ENCODE measurements at places on chromosomes 13 and 19.
A peak's percentile ranks its signal among the peaks of the same experiment; 100 is the strongest.

GRCh38 chr19:3665681-3666544 is 34.4 kb downstream of the PIP5K1C start:
- peak; percentile 36 for DNase-seq

DNA sequence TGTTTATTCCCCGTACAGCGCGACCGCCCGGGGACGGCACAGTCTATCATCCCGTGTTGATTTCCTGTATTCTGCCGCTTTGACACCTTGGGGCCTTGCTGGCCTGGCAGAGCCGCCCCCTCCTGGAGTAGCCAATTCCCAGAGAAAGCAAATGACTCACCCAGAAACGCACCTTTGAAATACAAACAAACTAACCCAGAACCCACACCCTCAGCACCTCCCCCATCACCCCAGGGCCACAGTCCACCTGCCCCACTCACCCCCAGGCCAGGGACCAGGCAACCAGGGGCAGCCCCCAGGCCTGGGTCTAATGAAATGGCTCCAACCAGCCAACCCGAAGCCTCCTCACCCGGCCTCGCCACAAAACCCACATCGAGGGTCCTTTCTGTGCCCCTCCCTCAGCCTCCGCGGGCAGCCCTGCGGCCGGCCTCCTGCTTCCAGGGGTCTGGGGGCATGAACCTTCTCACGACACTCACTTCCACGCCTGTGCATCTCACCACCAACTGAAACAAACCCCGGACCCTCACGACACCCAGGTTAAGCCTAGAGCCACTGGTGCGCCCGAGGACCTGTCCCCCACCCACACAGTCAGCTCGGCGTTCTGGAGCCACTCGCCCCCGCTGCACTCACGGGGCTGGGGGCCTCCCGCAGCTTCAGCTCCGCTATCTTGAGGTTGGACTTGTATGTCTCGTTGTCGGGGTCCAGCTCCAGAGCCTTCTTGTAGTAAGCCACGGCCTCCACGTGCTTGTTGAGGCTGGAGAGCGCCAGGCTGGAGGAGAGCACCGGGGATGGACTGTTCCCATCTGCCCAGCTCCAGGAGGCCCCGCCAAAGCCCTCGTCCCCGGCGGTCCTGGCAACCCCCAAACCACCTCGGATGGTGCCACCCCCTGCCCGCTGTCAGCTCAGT is 20.9 kb downstream of the SGTA start:
- DNase-seq, result no peak

DNA sequence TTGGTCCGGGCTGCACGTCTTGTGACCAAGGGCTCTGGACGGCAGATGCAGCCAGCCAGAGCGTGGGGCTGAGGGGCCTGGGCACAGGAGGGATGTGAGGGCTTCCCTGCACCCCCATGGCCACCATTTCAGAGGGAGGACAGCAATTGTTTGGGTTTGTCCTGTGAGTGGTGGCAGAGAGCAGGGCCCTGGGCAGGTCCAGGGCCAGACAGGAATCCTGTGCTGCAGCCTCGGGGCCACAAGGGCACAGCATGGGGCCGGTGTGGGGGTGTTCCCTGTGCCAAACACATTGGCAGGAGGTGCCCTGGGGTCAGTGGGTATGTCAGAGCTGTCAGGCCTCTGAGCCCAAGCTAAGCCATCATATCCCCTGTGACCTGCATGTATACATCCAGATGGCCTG is 32.2 kb downstream of the WTIP start:
- DNase-seq, result no peak

DNA sequence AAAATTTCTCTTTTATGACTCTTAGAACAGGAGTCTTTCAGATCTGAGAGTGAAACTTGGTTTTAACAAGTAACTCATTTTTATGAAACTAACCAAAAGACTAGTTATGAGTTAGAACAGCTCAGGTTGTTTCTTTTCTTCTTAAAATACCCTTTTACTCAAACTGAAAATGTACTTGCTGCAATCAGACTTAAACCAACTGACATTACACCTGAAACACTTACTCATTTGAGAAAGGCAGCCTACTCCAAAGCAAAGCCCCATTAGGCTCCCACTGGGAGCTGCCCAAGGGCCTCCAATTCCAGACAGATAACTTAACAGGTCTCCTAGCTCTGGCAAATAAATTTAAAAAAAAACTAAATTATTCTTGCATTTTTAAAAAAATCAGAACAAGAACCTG is 3.6 kb downstream of the FOXO1 start:
- no peak for DNase-seq

- no peak for DNase-seq
Measured at GRCh38 chr13:25529425-25529824, 157.7 kb downstream of the ATP8A2 start.

DNA sequence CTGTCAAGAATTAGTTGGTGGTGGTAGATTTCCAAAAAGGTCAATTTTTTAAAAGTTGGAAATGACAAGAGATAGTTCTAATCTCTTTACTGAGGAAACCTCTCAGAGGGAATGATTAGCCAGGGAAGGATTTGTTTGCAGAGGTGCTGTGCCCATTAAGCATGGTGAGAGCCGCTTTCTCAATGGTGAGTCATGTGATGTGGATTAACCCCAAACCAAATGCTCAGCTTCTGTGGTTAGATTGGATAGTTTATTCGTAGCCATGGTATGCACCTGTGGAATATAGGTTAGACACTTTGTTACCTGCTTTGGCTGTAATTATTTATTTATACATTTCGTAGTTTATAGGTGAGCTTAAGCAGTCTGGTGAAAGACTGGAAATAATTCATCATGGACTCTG is 7.1 kb downstream of the HNRNPM start:
- no peak for DNase-seq

DNA sequence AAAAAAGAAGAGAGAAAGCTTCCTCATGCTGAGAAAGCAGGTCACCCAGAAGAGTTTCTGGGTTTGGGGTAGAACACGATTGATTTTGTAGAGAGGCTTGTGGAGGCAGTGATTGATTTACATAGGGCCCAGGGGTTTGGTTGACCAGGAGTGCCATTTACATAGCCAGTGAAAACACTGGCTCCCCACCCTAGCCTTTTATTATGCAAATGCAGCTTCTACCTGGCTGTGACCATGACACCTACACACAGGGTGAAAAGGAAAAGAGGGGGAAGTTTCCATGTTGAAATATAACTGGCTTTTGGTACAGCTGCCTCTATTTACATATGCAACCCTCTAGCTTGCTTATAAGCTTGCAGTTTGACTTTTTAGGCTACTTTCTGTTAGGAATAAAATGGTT is 62.0 kb downstream of the ZNF100 start:
- no peak for DNase-seq

DNA sequence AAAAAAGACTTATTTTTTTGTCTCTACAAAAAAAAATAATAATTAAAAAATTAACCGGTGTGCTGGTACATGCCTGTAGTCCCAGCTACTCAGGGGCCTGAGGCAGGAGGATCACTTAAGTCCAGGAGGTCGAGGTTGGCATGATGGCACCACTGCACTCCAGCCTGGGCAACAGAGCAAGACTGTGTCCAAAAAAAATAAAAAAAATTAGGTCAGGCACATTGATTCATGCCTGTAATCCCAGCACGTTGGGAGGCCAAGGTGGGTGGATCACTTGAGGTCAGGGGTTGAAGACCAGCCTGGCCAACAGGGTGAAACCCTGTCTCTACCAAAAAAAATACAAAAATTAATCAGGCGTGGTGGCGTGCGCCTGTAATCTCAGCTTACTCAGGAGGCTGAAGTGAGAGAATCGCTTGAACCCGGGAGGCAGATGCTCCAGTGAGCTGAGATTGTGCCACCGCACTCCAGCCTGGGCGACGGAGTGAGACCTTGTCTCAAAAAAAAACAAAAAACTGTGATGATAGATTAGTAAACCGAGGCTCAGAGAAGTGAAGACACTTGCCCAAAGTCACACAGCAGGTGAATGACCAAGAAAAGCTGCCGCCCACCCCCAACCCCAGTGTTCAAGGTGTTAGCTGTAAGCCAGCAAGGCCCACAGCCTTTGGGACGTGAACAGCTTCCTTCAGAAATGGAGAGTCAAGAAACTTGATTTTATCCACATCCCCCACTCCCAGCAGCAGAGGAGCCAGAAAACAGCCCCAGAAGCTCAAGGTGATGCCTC is 9.4 kb downstream of the RNU6-9 start:
- no peak for DNase-seq

DNA sequence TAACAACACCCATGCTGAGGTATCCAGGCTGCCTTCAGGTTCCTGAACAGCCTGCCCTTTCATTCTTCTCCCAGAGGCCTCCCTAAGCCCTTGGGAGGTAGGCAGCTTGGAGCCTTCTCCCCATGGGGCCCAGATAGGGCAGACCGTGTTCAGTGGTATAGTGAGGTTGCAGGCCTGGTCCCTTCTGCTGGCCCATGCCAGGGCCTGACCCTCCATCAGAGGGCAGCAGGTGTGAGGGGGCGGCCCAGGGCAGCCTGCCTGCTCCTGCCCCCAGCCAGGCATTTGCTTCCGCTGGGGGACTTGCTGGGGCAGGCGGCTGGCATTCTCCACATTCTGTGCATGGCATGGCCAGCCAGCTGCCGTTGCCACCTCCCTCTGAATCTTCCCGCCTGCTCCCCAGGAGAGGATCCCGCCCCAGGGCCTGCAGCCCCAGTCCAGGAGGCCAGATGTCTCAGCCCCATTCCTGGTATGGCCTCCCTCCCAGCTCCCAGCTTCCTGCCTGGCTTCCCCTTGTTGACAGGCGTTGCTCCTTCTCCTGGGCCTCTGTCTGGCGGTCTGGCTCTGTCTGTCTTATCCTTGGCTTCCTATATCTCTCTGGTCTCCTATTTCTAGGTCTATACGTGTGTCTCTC is 8.9 kb downstream of the CIC start:
- no peak for DNase-seq

GRCh38 chr19:18883526-18884304 is 12.2 kb downstream of the CERS1 start:
- no peak for DNase-seq

DNA sequence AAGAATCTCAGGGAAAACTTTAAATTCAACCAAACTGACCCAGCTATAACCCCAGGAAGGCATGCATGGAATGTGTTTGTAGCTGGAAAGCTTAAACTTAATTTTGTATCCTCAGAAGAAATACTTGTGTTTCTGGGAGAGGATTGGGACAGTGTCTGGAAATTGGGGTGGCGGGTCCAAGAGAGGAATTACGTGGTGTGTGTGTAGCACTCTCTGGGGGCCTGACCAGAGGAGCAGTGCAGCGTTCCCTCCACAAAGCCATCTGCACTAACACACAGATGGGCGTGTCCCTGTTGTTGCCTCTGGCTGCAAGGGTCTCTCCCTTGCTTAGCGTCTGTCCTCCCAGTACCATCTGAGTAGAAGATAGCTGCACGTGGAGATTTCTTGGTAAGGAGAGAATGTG is 6.4 kb downstream of the GARRE1 start:
- no peak for DNase-seq

DNA sequence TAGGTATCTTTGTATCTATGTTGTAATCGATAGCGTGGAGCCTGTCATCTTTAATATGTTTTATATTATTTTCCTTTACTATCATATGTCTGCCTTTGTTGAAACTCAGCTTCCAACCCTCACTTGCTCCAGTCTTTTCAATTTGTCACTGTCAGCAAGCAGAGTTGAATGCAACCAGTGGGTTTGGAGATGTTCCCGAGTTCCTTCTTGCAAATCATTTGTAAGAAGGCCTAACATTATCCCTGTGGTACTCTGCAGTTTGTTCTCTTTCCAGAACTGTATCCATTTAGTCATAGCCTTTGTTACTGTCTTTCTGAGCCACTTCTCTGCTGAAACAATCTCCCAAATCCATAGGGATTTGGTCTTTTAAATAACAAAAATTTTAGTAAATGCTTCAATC is 41.8 kb downstream of the RNASEH2B start:
- no peak for DNase-seq

GRCh38 chr13:39767791-39768517 is 112.5 kb downstream of the COG6 start:
- no peak for DNase-seq
